Tibial nerve (tissue), 4 donors: ENCODE measurements at places on chromosomes 2 and 18.
A peak's percentile ranks its signal among the peaks of the same experiment; 100 is the strongest.

DNA sequence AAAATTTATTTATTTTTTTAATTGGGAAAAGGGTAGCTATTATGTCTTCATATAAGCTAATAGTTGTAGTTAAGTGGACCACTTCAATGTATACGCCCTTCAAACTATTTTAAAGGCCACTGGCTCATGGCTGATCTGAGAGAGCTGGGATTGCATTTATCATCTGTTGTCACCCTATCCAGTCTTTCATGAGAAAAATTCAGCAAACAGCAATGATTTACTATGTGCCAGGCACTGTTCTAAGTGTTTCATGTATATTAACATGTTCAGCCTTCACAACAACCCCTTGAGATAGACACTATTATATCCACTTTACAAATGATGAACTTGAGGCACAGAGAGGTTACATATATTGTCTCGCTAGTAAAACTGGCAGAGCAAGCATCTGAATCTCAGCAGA, 66.1 kb upstream of the ZNF397 start:
- DNase-seq: no peak

GRCh38 chr2:120910164-120910563, 174.5 kb downstream of the GLI2 start:
- no peak for DNase-seq

- DNase-seq: no peak
These were observed 77.6 kb upstream of the OTOF start for GRCh38 chr2:26555246-26556133.

DNA sequence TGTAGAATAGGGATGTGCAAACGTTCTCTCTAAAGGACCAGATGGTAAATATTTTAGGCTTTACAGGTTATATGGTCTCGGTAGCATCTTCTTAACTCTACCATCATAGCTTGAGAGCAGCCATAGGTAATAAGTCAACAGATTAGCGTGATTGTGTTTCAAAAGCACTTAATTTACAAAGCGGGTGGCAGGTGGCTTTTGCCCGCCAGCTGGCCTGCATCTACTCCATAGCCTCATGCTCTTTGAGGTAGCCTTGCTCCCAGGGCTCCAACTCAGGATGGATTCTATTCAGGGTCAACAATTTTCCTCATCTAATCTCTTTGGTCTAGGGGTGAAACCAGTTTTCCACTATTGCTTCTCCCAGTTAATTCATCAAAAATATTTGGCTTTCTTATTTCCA, 5.0 kb upstream of the ATP9B start:
- DNase-seq: no peak

GRCh38 chr18:69250305-69251151, 150.2 kb upstream of the DOK6 start:
- DNase-seq: no peak

DNA sequence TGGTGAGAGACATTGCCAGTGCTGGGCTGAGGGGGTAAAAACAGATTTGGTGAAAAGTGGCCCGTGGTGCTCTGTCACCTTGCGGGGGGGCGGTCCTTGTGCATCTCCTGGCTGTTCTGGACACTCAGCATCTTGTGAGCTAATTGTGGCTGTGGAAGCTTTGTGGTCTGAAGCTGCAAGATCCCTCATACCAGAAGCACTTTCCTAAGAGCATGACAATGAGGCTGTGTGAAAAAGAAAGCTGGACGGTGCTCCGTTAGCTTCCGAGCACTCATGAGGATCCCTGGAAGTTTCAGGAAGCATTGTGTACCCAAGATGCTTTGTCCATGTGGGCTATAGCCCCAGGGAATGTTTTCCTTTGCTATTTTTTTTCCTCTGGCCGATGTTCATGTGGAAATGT, 74.5 kb downstream of the CABLES1 start:
- DNase-seq: no peak

DNA sequence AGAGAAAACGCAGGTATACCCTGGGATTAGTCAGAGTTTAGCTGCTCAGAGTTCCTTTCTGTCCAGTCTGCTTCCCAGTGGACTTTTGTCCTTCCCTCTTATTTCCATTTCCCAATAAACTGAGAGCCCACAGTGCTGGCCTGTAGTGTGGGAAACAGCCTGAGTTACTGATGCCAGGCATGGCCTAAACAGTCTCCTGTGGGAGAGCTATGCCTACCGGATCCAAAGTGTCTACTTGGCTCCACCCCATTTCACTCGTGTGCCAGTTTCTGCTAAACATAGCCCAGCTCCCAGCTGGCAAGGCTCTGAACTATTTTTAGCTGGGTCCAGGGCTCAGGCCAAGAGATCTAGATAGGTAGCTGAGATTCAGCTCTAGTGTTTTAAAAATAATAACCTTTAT, 15.6 kb upstream of the PPP1CB start:
- DNase-seq: no peak

- DNase-seq: no peak
These were observed 1111.1 kb upstream of the KLHL29 start for GRCh38 chr2:22273853-22274252.

- DNase-seq: no peak
These were observed 1094.8 kb downstream of the SUCLG1 start for GRCh38 chr2:83364264-83364663.

DNA sequence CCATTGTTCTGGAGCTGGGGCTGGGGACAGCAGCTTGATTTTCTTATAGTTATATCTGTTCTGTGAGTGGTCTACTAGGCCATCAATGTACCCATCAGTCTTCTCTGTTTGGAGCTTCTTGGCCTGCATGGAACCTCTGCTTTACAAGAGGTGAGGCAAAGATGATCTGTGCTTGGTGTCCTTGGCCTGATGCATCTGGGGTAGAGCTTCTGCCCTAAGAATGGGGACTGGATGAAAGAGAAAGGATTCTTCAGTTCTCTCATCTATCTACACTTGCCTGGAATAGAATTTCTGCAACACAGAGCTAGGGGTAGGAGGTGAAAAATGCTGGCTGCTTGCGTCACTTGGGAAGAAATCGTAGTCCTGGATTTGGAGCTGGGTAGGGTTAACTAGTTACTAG, 46.2 kb downstream of the ACSL3 start:
- DNase-seq: no peak

DNA sequence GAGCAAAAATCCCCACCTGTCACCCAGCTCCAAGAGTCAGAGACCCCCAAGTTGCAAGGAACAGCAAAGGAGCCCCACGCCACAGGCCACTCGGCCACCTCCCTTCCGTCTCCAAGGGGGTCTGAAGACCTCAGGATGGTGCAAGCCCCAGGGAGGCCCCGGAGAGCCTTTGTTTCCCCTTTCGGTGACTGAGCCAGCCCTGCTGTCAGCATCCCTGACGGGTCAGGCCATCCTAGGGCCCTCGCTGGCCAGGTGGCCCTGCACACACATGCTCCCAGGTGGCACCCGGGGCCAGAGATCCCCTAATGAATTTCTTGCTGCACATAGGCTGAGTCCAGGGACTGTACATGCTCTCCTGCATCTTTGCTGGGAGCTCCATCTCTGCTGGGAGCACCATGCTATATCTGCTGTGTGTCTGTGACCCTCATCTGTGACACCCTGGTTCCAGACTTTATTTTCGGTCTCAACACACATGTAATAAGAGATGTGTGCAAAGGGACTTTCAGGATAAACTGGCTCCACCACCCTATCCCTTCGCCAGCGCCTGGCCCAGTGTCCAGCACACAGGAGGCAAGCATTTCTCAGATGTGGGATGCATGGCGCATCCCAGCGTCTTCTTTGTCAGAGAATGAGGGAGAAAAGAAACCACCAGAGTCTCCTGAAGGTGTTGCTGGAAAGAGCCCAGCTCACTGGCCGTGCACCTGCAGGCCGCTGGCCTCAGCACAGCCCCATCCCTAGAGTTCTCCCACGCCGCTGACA, 27.4 kb downstream of the ADI1 start:
- DNase-seq: no peak

DNA sequence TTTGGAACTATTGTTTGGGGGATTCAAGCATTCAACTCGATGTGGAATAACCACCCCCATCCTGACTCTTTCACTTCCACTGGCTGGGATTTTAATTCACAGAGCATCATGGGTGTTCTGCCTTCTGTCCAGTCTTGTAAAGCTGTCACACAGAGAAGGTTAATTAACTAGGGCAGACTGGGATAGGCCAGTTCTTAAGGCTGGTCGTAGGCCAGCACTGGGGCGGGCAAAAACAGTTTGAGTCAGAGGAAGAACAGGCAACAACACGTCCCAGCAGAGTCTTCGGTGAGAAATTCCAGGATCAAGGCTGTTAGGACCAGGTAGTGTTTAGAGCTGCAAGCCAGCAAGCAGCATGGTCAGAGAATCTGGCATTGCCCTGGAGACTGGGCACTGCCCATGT, 4.0 kb upstream of the RNF152 start:
- DNase-seq: no peak

DNA sequence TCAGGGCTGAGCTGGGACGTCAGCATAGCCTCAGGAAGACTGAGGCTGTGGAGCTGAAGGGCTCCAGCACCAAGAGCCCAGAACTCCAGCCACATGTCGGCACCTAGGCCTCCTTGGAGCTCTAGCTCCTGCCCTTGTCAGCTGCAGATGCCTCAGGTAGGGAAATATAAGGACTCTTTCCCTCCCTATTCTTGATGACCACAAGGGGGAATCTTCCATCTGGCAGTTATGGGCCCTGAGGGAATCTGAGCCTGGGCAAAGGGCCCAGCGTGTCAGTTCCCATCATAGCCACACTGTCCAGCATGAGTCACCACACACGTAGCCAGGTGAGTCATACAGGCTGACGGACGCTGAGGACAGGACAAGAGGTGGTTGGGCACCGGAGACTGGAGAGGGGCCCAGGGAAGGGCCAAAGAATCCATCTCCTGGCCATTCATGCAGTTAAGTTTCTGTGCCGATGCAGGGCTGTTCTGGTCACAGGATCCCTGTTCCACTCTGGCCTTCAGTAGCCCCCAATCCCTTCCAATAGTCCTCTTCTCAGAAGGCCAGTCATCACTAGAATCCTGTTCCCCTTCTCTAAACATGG, 1.8 kb downstream of the MPV17 start:
- peak; percentile 33 for DNase-seq

DNA sequence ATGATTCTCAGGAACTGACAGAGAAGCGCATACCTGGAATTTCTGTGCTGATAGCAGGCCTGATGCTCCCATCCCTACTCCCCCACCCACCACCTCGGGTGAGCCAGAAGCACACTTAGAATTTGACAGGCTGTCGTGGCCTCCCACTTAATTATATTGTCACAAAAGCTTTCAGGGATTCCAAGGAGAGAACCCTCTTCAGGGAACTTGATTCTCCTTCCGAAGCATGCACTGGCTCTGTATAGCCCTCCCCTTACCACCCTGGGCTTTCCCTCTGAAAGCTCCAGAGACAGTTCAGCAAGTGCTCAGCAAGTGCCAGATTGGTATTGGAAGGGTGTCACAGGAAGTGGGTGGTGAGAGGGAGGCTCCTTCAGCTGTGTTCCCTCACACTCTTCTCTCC, 252.5 kb upstream of the SIX2 start:
- DNase-seq: no peak

DNA sequence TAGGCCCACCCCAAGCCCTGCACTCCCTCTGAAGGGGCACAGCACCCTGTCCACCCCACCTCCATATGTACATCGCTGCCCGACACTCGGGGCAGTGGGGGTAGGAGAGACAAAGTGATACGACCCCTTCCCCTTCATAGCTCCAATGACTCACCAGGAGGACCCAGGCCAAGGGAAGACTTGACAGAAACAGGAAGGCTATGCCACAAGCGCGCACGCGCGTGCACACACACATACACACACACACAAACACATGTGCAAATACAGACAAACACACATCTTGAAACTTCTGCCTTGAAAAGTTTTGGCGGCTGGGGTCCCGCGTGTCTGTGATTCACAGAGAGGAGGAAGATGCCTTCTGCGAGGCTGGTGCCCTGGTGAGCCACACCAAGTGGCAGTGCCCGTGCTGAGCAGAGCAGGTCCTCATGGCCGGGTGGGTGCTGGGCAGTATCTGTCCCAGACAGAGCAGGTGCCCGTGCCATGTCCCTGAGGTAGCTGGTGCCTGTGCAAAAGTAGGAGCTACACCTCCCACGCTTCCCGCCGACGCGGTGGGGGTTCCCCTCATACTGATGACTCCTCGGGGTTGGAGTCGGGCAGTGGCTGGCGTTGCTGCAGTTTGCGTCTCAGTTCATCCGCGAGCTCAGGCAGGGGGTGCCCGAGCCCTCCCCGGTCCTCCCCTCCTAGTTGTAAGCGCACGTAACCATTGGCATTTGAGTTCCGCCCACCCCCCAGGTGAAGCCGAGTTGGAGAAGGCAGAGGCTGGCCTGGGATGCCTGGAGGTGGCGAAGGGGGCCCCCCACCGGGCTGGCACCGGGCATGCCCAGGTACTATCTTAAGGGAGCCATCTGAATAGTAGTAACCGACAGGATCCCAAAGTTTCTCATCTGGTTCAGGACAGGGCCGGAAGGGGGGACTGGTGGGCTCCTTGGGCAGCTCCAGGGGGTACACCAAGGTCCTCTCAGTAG, 2.5 kb upstream of the ANKRD39 start:
- no peak for DNase-seq

DNA sequence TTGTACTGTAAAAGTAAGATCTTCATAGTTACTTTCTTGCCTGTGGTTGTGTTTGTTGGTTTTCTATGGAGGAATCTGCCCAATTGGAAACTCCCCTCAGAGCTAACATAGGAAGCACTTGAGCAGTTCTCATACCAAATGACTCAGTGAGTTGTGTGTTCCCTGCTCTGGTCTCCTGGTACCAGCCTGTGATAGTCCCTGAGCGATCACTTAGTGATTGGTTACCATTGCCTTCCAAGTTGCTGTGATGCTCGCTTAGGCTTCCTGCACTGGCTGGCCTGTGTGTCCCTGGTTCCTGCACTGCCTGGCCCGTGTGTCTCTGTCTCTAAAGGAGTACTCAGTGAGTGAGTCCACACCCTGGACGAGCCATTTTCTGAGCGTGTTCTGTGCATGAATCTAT, 133.0 kb downstream of the MAP4K4 start:
- no peak for DNase-seq

DNA sequence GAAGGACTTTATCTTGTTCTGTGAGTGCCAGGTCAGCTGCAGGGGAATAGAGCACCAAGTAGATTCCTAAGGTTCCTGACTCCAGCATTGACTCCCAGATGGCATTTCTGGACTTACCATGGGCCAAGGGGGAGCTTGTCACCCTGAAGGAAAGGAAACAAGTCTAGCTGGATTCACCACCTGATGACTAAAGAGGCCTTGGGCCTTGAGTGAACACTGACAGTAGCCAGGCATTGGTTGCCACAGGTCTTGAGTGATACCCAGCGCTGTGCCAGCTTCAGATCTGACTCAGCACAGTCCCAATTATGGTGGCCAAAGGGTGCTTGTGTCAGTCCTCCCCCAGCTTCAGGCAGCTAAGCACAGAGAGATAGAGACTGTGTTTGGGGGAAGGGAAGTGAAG, 40.1 kb upstream of the CAPN13 start:
- no peak for DNase-seq

- DNase-seq: no peak
These were observed 85.7 kb upstream of the UGP2 start for GRCh38 chr2:63755965-63756364.

DNA sequence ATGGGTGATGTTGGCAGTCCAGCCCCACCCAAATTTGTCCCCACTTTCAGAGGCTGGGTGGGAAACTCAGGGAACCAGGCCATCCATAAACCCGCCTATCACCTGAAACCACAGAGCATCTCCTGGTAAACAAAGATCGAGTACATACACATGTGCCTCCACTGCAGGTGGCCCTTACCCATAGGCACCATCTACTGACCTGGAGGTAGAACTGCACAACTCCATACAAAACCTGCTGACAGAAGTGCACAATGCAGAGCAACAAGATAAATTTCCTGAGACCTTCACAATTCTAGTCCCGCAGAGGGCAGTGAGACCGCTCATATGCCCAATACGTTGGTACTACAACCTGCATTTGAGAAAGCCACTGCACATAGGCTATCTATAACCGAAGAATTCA, 856.3 kb downstream of the SUCLG1 start:
- DNase-seq: no peak
